Aorta (tissue), 5 donors: ENCODE measurements at places on chromosomes 6 and 20.

GRCh38 chr20:34774449-34774848 lies 51.0 kb downstream of the NCOA6 start:
- no peak for DNase-seq

DNA sequence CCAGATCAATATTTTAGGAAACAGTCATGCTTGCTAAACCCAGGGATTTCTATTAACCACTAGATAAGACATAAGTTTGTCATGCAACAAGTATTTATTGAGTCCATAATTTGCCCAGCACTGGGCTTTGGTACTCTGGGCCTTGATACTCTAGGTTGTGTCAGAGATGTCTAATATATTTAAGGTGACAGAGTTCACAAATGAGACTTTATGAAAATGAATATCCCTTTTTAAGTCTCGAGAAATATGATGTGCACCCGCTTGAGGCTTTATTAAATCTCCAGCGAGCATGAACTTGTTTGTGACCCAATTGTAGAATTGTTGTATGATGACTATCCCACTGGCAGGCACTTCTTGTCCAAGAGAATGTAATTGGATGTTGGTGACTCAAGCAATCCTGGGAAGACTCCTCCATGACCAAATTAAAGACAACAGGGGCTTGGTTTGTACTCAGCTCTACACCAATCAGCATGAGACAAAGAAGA lies 109.2 kb downstream of the ESR1 start:
- DNase-seq: no peak

- DNase-seq: no peak
Measured at GRCh38 chr6:15880262-15880973, 217.6 kb upstream of the DTNBP1 start.

GRCh38 chr6:321158-321438 lies 28.8 kb downstream of the DUSP22 start:
- no peak for DNase-seq

- DNase-seq: no peak
Measured at GRCh38 chr20:6100246-6100645, 22.6 kb downstream of the FERMT1 start.

GRCh38 chr6:119895626-119896025 lies 546.1 kb upstream of the MAN1A1 start:
- no peak for DNase-seq

GRCh38 chr20:48818481-48818987 lies 9.3 kb downstream of the PREX1 start:
- DNase-seq: no peak
